Activated CD4-positive, alpha-beta T cell treated with anti-CD3 and anti-CD28 coated beads for 24 hours (primary cell): ENCODE measurements at places on chromosomes 16 and 17.

DNA sequence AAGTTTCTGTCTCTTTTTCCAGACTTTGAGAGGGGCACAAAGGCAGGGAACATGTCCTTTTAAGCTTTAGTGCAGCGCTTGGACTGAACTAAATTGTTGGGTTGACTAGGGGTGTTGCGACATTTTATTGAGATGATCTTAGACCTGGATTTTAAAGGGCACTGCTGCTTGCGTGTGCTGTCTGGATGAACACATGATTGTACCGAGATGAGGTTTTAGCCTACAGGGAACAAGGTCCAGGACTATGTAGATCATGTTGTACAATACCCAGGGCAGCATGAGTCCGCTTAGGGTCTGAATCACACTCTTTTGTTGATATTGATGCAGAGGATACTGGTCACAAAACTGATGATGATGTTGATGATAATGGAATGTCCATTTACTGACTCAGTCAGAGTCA, 5.2 kb upstream of the RGS9 start:
- DNase-seq = no peak

- no peak for DNase-seq
Observed at GRCh38 chr17:49486012-49486641, 9.0 kb upstream of the NGFR start.

- no peak for DNase-seq
Observed at GRCh38 chr17:72307836-72308235, 187.0 kb downstream of the SOX9 start.

DNA sequence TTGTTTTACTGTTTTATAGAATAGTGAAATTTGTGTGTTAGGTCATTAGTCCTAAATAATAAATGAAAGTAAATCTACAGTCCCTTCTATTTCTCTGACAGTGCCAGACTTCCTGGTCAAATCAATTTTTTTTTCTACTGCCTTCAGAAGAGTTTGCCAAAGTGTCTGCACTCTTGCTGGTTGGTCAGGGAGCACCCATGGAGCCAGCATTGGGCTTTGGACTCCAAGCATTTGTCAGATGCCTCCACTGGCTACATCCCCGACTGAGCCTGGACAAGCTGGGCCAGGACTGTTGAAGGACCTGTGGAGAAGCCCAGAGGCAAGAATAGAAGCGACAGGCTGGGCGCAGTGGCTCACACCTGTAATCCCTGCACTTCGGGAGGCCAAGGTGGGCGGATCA, 53.7 kb downstream of the ELAC2 start:
- no peak for DNase-seq

- no peak for DNase-seq
Observed at GRCh38 chr17:8273884-8274444, 14.5 kb upstream of the RANGRF start.

GRCh38 chr16:9870962-9871361, 311.3 kb downstream of the GRIN2A start:
- DNase-seq = no peak

- no peak for DNase-seq
Observed at GRCh38 chr16:58510097-58510775, 5.1 kb upstream of the SETD6 start.

- DNase-seq = peak; percentile 19
Observed at GRCh38 chr17:76968707-76969597, 100.7 kb downstream of the MGAT5B start.

GRCh38 chr16:28182183-28182582, 29.6 kb downstream of the XPO6 start:
- DNase-seq = peak; percentile 33

GRCh38 chr16:72066747-72067146, 3.7 kb downstream of the HPR start:
- no peak for DNase-seq

DNA sequence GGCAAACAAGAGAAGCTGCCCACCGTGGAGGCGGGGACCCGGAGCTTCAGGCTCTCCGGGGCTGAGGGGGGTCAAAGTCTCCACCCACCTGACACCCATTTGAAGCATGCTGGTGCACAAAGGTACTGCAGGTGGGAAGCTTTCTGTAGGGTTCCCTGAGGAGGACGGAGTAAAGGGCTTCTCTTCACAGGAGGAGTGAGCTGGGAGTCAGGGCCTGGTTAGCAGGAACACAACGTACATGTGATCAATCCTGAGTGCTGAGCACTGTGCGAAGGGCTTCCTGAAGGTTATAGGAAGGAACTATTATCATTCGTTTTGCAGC, 252.9 kb upstream of the RPL38 start:
- no peak for DNase-seq

- DNase-seq = no peak
Observed at GRCh38 chr17:35889241-35889640, 9.1 kb upstream of the CCL5 start.

GRCh38 chr16:58025351-58026138, at the start of gene MMP15:
Gene MMP15 (plus strand): TSS chr16:58025754. CDS start chr16:58026351, 597 bp downstream.
- peak; percentile 58 for DNase-seq

GRCh38 chr17:29585080-29585751, 4.2 kb downstream of the GIT1 start:
- no peak for DNase-seq

DNA sequence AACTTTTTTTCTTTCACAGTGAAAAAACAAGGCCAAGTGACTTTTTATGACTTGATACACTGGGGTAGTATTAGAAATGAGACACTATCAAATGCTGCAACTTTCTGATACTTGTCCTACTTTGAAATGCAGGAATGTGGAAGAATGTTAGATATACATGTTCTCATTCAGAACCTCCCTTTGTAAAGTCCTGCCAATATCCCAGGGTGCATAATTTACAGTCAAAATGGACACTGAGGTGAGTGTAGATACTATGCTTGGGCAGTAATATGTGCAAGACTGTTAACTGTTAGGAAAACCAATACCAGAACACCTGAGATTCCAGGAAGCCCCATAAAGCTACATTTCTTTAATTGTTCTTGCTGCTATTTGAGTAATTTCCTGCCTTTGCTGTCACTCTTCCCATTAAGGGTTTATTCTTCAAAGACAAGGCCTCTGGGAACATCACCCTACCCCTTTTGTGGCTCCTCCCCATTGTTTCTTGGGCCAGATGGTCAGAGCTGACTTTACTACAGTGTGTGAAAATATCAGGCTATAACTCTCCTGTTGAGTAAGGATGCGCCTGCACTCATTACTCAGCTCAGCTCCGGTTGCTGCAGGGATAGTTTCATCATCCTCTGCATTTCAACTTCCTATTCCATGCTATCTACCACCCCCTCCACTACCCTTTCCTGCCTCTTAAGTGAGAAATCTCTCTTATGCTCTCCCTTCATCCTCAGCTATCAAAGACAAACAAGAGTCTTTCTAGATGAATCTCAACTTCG, 48.7 kb downstream of the TMEM100 start:
- DNase-seq = no peak

- DNase-seq = no peak
Observed at GRCh38 chr16:66043326-66043725, 323.2 kb upstream of the CDH5 start.

GRCh38 chr16:80517846-80518245, 22.9 kb upstream of the DYNLRB2 start:
- no peak for DNase-seq

DNA sequence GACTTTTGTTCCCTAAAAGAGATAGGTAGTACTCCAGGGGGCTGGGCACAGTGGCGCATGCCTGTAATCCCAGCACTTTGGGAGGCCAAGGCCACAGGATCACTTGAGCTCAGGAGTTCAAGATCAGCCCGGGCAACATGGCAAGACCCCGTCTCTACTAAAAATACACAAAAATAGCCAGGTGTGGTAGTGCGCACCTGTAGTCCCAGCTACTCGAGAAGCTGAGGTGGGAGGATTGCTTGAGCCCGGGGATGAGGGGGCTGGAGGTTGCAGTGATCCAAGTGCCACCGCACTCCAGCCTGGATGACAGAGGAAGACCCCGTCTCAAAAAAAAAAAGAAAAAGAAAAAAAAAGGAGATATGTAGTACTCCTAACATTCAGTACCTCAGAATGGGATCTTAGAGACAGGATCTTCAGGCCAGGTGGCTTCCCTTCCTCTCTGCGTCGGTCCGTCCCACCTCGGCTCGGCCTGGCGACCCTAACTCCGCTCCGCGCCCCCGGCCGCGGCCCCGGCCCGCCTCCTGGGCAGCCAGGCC, 89.6 kb downstream of the CDC27 start:
- DNase-seq = no peak

- DNase-seq = no peak
Observed at GRCh38 chr17:79916991-79917901, 78.0 kb upstream of the CBX4 start.

DNA sequence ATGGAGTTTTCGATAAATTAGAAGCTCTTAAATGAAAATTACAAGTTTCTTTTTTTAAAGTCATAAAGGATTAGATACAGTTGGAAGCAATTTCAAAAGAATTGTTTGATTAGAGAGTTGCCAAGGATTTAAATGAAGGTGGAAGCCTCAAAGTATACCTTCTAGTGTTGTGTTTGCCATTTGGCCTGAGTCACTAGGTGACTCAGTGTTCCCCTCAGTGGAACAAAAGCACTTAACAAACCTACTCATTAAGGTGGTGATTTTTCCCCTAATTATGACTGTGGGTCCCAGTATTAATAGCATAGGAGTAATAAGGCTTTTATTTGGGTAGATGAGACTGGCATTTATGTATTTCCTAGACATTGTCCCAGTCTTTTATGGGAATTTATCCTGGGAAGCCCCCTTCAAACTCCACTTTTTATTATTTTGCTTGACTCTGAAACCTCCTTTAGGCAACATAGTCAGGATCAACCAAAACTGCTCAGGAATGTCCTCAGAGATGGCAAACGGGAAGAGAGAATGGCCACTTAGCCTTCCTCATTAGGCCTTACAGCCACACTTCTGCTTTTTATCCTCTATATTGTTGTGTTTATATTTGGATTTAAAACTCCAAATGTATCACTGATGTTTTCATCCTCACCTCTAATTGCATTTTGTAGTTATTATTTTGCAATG, 161.0 kb downstream of the FTO start:
- DNase-seq = no peak

DNA sequence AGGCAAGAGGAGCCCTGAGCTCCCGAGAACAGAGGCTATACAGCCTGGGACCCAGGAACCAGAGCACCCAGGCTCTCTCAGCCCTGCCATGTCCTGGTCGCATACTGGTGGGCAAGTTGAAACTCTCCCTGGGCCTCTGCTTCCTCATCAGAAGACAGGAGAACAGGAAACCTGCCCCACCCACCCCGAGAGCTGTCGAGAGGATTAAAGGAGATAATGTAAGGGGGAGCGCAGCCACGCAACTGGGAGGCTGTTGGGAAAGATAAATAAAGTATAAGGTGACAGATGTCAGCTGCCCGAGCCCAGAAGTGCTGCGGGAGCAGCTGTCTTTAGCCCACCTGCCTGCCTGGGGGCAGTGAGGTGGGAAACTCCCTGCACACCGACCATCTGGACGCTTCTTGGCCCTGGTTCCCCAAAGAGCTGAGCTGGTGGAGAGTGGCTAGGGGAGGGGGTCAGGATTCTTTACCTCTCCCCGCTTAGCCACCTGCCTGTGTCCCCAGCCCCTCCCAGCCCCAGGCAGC, 6.8 kb downstream of the KIF19 start:
- DNase-seq = no peak

DNA sequence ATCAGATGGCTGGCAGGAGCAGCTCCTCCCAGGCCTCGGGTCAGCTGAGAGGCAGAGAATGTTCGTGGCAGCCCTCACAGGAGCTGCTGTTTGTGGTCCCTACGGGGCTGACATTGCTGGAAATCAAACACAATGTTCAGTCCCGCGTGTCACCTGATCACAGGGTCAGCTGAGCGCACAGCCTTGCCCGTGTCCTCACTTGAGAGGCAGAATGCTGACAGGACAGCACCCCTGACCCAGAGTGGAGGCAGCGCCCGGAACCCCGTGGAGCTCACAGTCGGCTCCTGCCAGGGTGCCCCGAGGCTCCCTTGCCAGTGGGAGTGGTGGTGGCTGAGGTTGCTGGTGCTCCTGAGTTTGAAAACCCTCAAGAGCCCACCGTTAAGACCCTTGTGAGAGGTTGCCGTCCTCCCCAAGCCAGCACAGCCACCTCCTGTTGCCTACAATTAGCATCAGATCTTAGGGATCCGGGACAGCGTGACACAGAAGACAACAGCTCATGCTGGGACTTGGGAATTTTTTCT, 3.6 kb upstream of the CHMP6 start:
- DNase-seq = no peak

DNA sequence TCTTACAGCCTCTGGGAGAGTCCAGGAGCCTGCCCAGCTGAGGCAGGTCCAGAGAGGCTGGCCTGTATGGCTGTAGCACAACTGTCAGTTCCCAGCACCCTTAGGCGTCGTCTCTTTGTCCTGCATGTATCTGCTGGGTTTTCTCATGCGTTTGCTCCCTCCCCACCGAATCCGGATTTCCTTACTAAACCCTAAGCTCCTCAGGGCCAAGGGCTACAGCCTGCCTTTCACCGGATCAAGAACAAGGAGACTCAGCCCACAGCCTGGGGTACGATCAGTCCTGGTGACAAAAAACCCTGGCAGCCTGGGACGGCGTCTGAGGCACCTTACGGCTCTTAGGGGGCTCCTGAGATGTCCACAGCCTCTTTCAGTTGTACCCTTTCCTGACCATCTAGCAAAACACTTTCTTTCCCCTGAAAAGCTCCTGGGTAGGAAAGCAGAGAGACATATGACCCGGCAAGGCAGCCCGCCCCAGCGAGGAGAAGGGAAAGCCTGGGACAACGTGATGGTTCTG, 12.2 kb downstream of the HIC1 start:
- DNase-seq = no peak

- peak; percentile 76 for DNase-seq
Observed at GRCh38 chr16:3364774-3365427, 9.2 kb downstream of the OR2C1 start.

- no peak for DNase-seq
Observed at GRCh38 chr17:35087731-35088355, 24.3 kb upstream of the RFFL start.

DNA sequence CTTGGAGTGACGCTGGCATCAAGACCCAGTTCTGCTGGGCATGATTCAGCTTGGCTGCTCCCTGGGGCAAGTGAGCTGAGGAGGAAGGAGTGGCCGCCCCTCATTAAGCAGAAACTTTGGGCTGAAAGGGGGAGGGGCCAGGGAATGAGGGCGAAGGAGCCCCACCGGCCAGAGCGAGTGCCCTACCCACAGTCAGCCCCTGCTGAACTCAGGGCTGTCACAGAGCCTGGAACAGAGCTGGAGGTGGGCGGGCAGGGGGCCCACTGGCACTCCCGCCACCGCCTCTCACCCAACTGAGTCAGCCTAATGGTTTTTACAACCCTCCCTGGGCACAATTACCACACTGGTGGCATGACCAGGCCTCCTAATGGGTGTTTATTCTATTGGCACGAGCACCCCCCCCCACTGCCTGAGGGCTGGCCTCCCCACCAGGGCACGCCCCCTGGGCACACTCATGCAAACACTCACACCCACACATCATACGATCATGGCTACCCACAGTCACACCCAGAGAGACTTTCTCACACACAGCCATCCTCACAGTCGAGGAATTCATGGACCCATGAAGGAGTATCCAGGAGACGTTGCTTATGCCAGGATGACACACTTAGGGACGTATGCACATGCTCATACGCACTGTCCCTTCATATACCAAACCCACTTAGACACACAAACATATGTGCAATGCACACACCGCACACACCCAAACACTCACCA, 19.2 kb downstream of the UNC119 start:
- DNase-seq = no peak
